ENCODE measurements at places on chromosomes 1 and 21. TPM values are rescaled to one million over a fixed set of nuclear protein-coding genes. Genes with fewer than 3 reads are reported as not detected.

GRCh38 chr1:235108876-235109275 is 19.8 kb downstream of the TOMM20 start:
- DNase-seq: no peak

DNA sequence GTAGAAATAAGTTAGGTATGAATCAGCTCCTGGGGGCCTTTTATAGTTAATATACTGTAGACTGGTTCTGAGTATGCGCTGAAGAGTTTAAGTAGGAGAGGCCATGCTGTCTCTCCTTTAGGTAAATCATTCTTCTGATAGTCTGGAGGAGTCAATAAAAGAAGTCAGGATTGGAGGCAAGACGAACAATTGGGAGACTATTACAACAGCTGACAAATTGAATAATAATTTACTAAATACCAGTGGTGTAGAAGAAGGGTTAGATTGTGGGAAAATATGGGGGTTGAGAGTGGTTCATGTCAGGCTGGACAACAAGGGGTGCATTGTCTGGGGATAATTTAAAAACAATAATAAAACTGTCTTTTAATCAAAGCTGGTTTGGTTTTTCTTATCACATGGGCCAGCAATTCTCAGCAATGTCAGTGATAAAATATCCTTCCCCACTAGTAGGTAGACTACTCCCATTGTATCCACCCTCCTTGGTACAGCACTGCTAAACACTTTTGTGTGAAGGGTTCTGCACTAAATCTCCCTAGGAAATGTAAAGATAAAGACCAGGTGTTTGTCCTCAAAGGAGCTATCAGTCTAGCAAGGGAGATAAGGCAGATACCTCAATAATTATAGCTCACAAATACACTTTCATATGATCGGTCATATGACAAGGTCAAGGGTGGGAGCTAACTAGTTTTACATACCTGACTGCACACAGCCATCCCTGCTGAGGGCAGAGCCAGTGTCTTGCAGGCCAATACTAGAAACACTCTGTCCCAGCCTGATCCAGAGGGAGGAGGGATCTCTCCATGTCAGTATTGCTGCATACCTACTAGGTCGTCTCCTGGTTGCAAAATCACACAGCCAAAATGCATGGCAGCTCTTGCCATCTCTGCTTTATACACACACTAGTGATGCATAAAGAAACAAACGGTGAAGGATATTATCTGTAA is 299.7 kb downstream of the VAV3 start:
- no peak for DNase-seq

DNA sequence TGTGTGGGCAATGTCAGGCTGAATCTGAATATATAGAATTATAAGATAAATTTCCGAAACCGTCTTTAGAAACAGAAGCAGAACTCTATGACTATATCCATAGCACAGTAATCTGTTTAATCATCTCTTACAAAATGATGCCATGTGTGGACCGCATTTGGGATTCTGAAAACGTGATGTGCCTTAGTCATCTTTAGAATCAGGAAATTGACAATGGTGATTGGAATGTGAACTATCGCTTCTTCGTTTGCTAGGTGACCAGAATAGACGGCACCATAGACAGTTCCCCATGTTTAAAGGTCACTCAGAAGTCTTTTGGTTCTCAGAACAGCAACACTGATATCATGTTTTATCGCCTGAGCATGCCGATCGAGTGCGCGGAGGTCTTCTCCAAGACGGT is 300.3 kb downstream of the ZP4 start:
- no peak for DNase-seq

DNA sequence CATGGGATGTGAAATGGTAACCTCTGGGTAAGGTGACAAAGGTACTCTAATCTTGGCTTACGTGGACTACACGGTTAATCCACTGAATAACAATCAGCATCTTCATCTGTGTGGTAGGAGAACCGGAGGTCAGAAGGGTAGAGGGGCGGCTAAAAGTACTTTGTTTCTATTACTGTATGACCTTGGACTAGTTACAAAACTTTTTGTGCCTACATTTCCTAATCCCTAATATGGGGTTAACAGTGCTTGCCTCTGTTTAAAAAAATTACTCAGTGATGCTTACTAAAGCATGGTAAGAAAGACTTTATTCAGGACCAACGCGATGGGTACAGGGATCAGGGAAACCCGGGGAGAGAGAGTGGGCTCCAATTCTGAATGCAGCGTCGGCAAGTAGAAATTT is 1.7 kb upstream of the MRPS6 start:
- DNase-seq: no peak

GRCh38 chr1:41726899-41727748 is 191.6 kb downstream of the HIVEP3 start:
- DNase-seq: no peak

- no peak for DNase-seq
Measured at GRCh38 chr1:12525311-12526181, 92.5 kb downstream of the DHRS3 start.

DNA sequence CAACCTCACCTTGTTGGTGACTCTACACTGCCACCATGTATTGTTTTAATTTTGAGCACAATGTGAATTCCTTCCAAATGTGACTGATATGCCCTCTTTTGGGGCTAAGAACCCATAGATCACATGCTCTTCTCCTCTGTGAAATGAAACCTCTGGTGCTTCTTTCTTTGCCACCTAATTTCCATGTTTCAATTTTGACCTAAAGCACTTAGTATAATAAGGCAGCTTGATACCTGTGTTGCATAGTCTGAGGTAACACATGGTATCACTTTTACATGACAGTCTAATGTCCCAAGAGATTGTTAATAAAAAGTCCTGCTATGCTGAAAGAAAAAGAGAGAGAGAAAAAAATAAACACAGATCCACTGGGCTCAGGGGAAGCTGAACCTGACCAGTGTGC is 24.2 kb downstream of the CLEC20A start:
- DNase-seq: no peak

- DNase-seq: no peak
Measured at GRCh38 chr1:24161270-24161669, 18.3 kb upstream of the IL22RA1 start.

GRCh38 chr1:205287076-205287475 is 34.5 kb downstream of the NUAK2 start:
- no peak for DNase-seq

DNA sequence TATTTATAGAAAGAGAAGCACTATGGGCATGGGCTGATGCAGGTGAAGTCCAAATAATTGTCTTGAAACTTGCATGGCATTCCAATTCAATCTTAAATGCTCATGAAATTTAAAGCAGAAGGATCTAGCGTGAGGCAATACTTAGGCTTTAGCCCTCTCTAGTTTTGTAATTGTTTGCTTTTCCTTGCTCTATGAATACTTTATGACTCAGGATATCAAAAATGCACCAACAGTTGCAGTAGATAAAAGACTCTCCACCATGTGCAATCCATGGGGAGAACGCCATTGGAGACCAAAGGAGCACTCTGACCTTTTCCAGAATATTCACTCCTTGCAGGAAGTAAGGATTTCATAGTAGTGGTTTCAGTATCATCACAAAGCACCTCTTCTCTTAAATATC is 436.4 kb downstream of the LRRIQ3 start:
- DNase-seq: no peak

GRCh38 chr1:53620061-53620855 is 118.7 kb downstream of the GLIS1 start:
- DNase-seq: no peak

DNA sequence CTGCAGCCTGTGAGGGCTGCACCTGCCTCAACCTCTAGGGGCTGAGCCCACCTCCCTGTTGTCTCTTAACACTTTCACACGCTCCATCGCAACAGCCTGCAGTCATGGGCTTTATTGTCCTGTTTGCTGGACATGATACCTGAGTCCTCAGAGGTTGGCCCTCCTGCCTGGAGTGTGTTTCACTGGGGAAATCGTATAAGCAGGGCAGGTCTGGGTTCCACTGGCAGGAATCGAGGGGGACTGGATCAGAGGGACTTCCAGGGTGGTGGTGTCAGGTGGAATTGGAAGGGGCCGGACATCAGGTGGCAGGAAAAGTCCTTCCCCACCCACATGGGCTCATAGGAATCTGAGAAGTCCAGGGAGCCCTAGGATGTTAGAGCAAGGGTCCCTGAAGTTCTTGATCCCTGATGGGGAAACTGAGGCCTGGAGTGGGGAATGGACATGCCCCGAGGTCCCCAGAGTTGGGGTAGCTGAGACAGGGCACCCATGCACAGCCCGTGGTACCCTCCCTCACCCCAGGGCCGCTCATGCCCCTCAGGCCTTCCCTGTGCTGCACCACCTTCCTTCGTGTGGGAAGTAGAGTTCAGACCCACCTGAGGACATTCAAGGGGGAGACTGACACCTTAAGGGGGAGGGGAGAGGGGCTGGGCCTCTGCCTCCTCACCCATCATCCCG is 66.6 kb downstream of the PIK3CD start:
- no peak for DNase-seq

Gene FCGR3A
- polyA plus RNA-seq: not detected

Gene LCE2B
- 0.83 TPM for polyA plus RNA-seq

Gene C1orf232
- not detected for polyA plus RNA-seq

Gene PPFIA4
- 4.2 TPM for polyA plus RNA-seq

Gene C1orf94
- polyA plus RNA-seq: 0.05 TPM

Gene MMEL1
- 0.15 TPM for polyA plus RNA-seq

Gene MIS18A
- 6.6 TPM for polyA plus RNA-seq

Gene GMEB1
- polyA plus RNA-seq: 4.7 TPM

Gene TDRD5
- not detected for polyA plus RNA-seq

Gene ASTN1
- polyA plus RNA-seq: 0.08 TPM

Gene LRRC3
- polyA plus RNA-seq: 1.9 TPM

Gene OR6N1
- not detected for polyA plus RNA-seq

Data from keratinocyte (primary cell).